ENCODE measurements at places on chromosomes 3 and 15.

DNA sequence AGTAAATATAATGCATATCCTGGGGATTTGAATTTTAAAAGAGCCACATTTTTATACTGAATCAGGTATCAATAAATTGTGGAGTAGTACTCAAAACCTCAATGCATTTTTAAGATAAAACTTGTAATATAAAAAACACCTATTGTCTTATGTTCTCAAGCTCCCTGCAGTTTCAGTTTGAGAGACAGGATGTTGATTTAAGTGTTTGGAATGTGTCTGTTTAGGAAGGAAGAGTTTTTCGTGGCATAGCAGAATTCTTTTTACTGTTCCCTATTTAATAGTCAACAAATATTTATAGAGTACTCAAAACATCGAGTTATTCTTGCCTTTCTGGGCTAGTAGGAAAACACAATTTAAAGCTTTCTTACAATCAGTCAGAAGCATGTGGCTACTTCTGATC is 146.1 kb upstream of the BCHE start:
- no peak for DNase-seq

DNA sequence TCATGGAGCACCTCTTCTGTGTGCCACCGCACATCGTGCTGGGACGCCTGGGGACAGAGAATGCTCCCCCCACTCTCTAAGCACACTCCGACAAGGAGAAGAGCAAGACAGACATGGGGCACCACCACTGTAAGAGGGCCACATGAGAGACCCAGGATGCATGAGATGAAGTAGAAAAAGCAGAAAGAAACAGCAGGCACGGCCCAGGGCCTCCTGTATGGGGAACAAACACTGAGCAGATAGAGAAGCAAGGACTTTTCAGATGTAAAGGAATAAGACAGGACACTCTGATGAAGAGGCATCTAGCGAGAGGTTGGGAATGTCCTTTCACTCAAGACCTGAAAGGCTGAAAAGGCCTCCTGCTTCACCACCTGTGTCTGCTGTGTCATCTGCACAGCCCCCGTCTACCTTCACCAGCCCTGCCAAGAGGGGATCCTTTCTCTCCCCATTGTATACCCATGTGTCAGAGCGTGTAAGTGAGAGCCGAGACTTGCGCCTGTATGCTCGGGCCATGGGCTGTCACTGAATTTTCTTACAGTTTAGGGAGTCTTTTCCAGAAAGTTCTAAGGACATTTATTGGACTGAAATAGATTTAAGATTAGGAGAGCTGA is 125.6 kb downstream of the LRRK1 start:
- no peak for DNase-seq

DNA sequence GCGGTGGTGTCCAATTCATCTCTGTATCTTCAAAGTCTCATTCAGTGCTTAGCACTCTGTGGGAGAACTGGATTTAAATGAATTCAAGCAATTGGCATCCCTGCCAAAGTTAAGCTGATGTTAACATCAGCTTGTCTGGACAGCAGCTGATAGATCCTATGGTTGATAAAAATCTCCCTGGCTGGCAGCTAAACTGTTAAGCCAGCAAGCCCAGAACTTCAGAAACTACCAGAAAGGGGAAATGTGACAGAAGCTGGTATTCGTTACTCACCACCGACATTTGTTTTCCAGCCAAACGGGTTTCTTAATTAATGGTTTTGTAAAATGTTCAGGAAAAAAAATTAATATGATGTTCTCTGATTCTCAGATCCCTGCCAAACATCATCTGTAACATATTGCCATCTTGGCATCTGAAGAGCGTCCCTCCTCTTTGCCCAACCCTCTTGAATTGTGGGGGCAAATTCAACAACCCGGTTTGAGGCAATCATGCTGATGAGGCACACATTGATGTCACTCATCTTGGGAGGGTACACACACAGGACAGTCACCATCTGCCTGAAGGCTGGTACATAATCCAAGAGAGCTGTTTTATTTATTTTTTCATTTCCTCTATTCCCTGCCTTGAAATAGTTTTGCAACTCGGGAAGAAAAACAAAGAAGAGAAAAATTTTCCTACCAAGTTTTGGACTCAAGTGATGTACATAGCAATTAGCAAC is 76.3 kb upstream of the ABHD17C start:
- DNase-seq, result no peak

GRCh38 chr3:185371306-185372074 is 8.6 kb downstream of the MAP3K13 start:
- DNase-seq, result no peak

GRCh38 chr3:30286007-30286669 is 320.3 kb upstream of the TGFBR2 start:
- DNase-seq, result no peak
